ENCODE measurements at places on chromosomes 12 and 14. TPM values are rescaled to one million over a fixed set of nuclear protein-coding genes. Genes with fewer than 3 reads are reported as not detected.

TMEM132C gene
- total RNA-seq = not detected

ABHD4 gene
- 5.0 TPM for total RNA-seq

SALL2 gene
- total RNA-seq = 0.49 TPM

PTHLH gene
- total RNA-seq = 0.25 TPM

SLC6A13 gene
- total RNA-seq = not detected

DDX11 gene
- total RNA-seq = 29.6 TPM

CD4 gene
- total RNA-seq = not detected
